AG10803 (cell line): ENCODE measurements at places on chromosomes 11 and 22.

- peak; percentile 42 for DNase-seq
Measured at GRCh38 chr11:82775736-82776346, 42.2 kb upstream of the FAM181B start.

DNA sequence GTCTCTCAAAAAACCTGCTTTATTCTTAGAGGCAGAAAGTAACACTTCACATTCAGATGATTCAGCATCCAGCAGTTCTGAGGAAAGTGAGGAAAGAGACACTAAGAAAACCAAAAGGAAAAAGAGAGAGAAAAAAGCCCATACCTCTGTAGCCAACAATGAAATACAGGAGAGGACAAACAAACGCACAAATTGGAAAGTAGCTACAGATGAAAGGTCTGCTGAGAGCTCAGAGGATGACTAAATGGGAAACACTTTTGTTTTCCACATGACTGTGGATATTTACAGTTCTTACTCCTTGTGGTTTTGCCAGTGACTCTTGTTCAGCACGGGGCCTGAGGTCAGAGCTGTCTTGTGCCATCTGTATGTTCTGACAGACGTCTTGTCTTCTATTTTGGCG is 3.8 kb downstream of the TIMM8B start:
- DNase-seq: peak; percentile 80

- DNase-seq: no peak
Measured at GRCh38 chr22:38449776-38450175, 5.2 kb downstream of the KCNJ4 start.

DNA sequence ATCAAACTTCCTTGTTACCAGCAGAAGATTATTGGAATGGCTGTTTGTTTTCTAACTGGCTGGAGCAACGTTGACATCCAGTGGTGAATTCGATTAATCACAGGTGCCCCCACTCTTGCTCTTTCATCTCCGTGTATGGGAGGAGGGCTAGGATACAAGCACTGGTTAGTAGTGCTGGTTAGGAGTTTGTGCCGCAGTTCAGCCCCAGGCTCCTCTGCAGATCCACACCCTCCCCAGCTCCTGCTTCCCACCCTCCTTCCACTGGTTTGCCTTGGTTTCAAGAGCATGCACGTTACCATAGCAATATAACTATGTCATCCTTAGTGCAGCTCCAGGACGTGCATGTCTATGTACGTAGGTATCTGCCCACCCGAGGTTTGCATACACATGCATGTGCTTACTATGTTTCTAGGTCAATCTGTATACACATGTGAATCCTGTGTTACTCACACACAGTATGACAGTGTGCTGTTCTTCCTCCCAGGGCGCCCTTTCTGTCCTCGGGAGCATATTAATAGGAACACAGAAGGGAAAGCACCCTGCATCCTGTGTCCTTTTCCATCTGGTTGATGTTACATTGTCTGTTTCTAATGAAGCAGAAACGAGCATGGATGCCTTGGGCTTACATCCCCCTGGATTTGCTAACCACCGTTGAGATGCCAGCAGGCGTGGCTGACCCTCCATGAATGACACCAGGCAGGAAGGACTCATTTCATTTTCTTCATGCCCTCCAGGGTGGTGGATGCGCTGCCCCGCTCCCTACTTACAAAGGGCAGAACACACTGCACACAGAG is 539.3 kb downstream of the OPCML start:
- DNase-seq: peak; percentile 23
